Type B pancreatic cell (in vitro differentiated cells): ENCODE measurements at places on chromosomes 3 and 15. TPM values are rescaled to one million over a fixed set of nuclear protein-coding genes. Genes with fewer than 3 reads are reported as not detected.

The CPNE9 gene
- total RNA-seq: 0.34 and 0.59 TPM in 2 replicates

- DNase-seq: no peak
- H3K27ac ChIP-seq: no peak overlapping the region
- H3K4me3 ChIP-seq: no peak overlapping the region
- H3K4me1 ChIP-seq: no peaks in the 10 kb centered on the region
These were observed 737.7 kb upstream of the ALCAM start for GRCh38 chr3:104629038-104629437.

- H3K27ac ChIP-seq: no peak overlapping the region
- H3K4me1 ChIP-seq: no peaks in the 10 kb centered on the region
- no peaks in the 10 kb centered on the region for H3K27me3 ChIP-seq
- DNase-seq: no peak
- no peak overlapping the region for H3K4me3 ChIP-seq
- H3K36me3 ChIP-seq: peaks cover 11% of the 10 kb centered on the region
These were observed 67.7 kb upstream of the FGF12 start for GRCh38 chr3:192795021-192795420.

DNA sequence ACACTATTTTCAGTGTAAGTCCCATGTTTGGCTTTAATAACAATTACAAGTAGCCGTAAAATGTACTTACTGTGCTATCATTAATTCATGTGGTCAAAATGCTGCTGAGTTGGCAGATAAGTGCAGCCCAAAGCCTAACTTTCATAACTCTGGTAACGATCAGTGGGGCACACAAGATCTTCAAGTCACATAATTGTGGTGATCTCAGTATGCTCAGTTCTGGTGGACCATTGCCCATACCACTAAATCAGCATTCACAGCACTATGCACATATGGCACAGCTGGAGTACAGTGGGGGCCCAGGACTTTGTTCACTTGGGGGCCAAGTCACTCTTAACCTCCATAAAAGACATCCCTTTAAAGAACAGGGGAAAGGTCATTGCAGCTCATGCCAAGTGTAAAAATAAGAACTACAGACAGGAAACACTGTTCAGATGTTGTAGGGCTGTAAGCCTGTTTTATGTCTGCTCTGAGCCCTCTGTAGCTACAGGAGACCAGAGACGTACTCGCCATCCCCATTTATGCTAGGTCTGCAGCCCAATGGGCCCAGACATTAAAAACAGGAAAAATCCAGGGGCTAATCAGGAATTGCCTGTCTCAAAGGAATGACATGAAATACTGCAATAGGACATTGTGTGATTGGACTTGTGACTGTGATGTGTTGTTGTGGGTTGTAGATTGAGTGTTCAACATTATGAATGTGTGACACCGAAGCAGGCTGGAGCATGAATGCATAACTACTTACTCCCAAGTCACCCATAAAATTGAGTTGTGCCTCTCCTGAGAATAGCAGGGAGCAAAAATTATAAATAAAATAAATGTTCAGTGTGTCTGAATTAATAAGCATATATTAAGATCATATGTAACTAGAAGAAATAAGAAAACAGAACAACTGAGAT is 282.5 kb upstream of the EPHA3 start:
- DNase-seq: no peak
- no peaks in the 10 kb centered on the region for H3K27me3 ChIP-seq
- H3K4me3 ChIP-seq: no peak overlapping the region
- no peaks in the 10 kb centered on the region for H3K36me3 ChIP-seq
